Frontal cortex (tissue), 4 donors: ENCODE measurements at places on chromosomes 12 and 14. TPM values are rescaled to one million over a fixed set of nuclear protein-coding genes. Genes with fewer than 3 reads are reported as not detected.

ITGA7 gene
- total RNA-seq, result 3.7 TPM

DACT1 gene
- total RNA-seq, result 203 TPM

CEBPE gene
- not detected for total RNA-seq

SERPINA4 gene
- not detected for total RNA-seq

OR11H7 gene
- not detected for total RNA-seq

MSRB3 gene
- total RNA-seq, result 3.7 TPM

PTPN6 gene
- 1.6 TPM for total RNA-seq

LRRIQ1 gene
- total RNA-seq, result 6.5 TPM

KRT3 gene
- total RNA-seq, result not detected

LIN7A gene
- 44.4 TPM for total RNA-seq

TRAF3 gene
- total RNA-seq, result 15.1 TPM

CLEC6A gene
- not detected for total RNA-seq

ARMH4 gene
- total RNA-seq, result 54.2 TPM

PLA2G1B gene
- total RNA-seq, result not detected

CLEC2A gene
- total RNA-seq, result not detected

BCDIN3D gene
- 6.9 TPM for total RNA-seq

CLEC2B gene
- 1.6 TPM for total RNA-seq

MYH6 gene
- total RNA-seq, result not detected

PLEKHD1 gene
- total RNA-seq, result 0.41 TPM

RFX4 gene
- total RNA-seq, result 2.9 TPM

SMOC1 gene
- total RNA-seq, result 12.2 TPM

TEX52 gene
- total RNA-seq, result not detected

STYK1 gene
- 2.9 TPM for total RNA-seq

HAL gene
- not detected for total RNA-seq

TTC9 gene
- total RNA-seq, result 14.7 TPM

RASSF9 gene
- 0.41 TPM for total RNA-seq

GMFB gene
- 258 TPM for total RNA-seq

C12orf42 gene
- total RNA-seq, result 1.2 TPM

MEG3 gene
- total RNA-seq, result 95.4 TPM

KRT83 gene
- not detected for total RNA-seq

IPO8 gene
- 31.8 TPM for total RNA-seq

RAB21 gene
- total RNA-seq, result 14.3 TPM

LRIG3 gene
- 10.6 TPM for total RNA-seq

CPNE6 gene
- 35.5 TPM for total RNA-seq

ISCA2 gene
- 17.1 TPM for total RNA-seq

HHIPL1 gene
- 5.3 TPM for total RNA-seq

PMCH gene
- total RNA-seq, result 0.41 TPM

ATXN7L3B gene
- total RNA-seq, result 103 TPM

GOLGA3 gene
- 50.5 TPM for total RNA-seq

SLC17A8 gene
- 11.0 TPM for total RNA-seq

NEUROD4 gene
- 2.9 TPM for total RNA-seq

BCL11B gene
- 58.3 TPM for total RNA-seq

KRT80 gene
- total RNA-seq, result not detected

CLSTN3 gene
- 75.0 TPM for total RNA-seq

NTS gene
- total RNA-seq, result 6.5 TPM

VIPAS39 gene
- total RNA-seq, result 35.5 TPM

A2M gene
- total RNA-seq, result 38.7 TPM

RESF1 gene
- total RNA-seq, result 59.1 TPM

INHBC gene
- not detected for total RNA-seq

SERPINA6 gene
- total RNA-seq, result not detected

MYF6 gene
- total RNA-seq, result 1.6 TPM

MANSC4 gene
- 0.41 TPM for total RNA-seq

DAO gene
- not detected for total RNA-seq

CIT gene
- total RNA-seq, result 11.4 TPM
